ENCODE measurements at places on chromosomes 11 and 22.

DNA sequence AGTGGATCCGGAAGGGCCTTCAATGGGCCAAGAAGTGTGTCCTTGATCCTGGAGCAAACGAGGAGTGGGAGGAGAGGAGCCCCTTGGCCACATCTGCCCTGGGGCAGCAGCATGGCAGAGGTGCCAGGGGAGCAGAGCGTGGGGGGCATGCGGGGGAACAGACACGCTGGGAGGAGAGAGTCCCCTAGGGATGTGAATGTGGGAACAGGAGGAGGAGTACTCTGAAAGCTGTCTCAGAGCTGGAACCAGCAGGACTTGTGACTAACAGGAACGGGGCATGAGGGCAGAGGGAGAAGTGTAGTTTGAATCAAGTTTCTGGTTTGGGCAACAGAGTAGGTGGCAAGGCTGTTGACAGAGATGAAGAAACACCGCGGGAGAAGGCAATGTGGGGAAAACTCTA is 54.5 kb upstream of the SLC35C1 start:
- no peak for DNase-seq

DNA sequence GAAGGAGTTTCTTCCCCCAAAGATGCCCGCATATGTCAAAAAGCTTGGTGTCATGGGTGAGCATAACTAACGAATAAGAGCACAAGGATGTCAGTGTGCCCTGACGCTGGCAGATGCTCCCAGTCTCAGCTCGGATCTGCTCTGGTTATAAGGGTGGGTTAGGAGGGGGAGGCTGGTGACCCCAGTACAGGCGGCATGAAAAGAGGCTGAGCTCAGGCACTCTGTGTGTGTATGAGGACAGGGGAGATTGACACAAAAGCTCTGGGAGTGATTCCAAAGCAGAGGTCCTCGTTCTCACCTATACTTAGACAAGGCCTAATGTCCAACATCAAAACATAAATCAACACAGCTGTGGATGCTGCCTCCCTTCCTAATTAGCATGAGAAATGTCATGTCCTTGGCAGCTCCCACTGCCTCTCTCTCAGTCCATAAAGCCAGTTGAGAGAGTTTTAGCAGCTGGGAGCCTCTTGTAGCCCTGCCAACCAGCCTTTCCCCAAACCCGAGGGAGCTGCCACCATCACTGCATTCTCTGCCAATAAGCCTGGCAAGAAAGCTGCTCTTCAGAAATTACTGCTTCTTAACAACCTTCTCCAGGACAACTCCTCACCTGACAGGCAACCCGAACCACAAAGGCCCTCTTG is 59.8 kb downstream of the SC5D start:
- no peak for DNase-seq

GRCh38 chr22:31739795-31740201 is 10.1 kb downstream of the PRR14L start:
- no peak for DNase-seq

DNA sequence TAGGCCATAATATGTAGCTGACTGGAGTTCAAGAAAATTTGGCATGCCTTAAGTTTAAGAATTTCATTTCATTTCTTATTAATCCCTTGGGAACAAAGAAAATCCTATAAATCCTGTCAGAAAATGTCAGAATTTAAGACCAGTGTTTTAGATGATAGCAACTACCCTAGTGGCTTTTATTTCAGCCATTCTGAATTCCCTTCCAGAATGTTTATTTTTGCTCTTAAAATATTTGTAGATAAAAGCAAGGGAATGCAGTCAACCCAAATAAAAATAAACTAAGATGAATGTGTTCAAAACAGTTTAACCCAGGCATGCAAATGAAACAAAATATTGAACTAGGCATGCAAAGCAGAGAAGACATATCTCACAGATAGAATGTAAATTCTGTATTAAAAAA is 356.9 kb upstream of the LRRC4C start:
- no peak for DNase-seq

DNA sequence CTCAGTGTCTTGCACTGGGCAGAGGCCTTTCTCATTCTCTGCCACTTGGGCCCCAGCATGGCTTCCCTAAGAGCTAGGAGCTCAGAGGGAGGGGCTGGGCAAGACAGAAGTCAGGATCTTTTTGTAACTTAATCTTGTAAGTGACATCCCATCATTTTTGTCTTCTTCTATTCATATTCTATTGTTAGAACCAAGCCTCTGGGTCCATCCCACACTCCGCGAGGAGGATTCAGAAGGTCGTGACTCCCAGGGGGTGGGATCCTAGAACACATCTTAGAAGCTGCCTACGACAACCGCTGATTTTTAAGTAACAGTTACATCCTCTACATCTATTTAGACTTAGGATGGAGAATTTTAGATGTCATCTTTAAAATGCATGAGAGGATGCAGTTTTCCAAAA is 1.5 kb upstream of the IL17RA start:
- no peak for DNase-seq

DNA sequence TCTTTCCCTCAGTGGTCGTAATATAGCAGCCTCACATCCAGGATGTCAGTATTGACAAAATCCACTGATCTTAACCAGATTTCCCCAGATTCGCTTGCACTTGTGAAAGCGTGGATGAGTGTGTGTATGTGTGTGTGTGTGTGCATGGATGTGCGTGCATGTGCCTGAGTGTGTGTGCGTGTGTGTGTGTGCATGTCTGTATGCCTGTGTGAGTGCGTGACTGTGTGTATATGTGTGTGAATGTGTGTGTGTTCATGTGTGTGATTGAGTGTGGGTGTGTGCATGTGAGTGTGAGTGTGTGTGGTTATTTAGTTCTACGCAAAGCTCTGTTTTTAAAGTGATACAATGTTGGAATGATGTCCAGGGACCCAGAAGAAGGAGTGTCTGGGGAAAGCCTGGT is 723.2 kb downstream of the BRD1 start:
- no peak for DNase-seq

DNA sequence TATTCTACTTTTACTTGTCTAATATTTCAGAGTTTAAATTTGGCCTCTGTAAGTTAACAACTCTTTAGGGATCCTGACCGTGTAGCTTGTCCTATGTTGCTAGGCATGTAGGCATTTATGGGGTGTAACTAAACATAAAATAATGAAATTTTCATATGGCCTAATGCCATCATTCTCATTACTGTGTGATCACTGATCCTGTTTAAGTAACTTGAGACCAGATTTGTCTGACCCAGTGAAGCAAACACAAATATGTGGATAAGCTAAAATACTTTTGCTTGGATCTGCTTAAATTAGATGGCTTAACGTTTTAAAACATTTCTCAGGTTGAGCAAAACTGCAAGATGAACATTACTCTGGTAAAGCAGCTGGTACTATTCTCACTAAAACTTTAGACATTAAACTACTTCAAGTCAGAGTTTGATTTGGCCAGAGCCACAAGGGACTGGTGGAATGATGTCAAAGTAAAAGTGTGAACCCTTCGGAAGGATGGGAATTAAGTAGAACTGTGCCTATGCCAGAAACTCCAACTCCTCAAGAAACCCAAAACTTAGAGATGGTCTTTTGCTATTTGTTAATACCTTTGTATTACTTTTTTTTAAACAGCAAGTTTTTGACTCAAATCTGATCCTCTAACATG is 12.5 kb downstream of the QSER1 start:
- DNase-seq: no peak

- DNase-seq: no peak
These were observed 26.4 kb downstream of the IGLL5 start for GRCh38 chr22:22913989-22914388.

- DNase-seq: no peak
These were observed 17.1 kb upstream of the TPH1 start for GRCh38 chr11:18063125-18063524.

DNA sequence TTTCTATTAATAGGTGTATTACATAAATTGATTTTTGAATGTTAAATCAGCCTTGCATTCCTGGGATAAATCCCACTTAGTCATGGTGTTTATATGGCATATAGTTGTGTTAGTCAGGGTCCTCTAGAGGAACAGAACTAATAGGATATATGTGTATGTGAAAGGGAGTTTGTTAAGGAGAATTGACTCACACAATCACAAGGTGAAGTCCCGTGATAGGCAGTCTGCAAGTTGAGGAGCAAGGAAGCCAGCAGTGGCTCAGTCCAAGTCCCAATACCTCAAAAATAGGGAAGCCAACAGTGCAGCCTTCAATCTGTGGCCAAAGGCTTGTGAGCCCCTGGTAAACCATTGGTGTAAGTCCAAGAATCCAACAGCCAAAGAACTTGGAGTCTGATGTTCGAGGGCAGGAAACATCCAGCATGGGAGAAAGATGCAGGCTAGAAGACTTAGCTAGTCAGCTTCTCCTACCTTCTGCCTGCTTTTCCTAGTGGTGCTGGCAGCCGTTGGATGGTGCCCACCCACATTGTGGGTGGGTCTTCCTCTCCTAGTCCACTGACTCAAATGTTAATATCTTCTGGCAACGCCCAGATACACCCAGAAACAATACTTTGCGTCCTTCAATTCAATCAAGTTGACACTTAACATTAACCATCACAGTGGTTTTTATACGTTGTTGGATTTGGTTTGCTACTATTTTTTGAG is 12.9 kb downstream of the SFI1 start:
- no peak for DNase-seq

- no peak for DNase-seq
These were observed 63.2 kb upstream of the ARFGAP3 start for GRCh38 chr22:42920101-42920820.

GRCh38 chr11:74519710-74520109 is 26.2 kb upstream of the LIPT2 start:
- DNase-seq: no peak

GRCh38 chr22:46379066-46379930 is 43.8 kb downstream of the TRMU start:
- no peak for DNase-seq

GRCh38 chr22:48450188-48450825 is 1377.4 kb downstream of the BRD1 start:
- DNase-seq: no peak

- no peak for DNase-seq
These were observed 547.0 kb downstream of the TBC1D22A start for GRCh38 chr22:47309476-47309875.

GRCh38 chr22:37504964-37505363 is 14.3 kb downstream of the CARD10 start:
- DNase-seq: no peak

DNA sequence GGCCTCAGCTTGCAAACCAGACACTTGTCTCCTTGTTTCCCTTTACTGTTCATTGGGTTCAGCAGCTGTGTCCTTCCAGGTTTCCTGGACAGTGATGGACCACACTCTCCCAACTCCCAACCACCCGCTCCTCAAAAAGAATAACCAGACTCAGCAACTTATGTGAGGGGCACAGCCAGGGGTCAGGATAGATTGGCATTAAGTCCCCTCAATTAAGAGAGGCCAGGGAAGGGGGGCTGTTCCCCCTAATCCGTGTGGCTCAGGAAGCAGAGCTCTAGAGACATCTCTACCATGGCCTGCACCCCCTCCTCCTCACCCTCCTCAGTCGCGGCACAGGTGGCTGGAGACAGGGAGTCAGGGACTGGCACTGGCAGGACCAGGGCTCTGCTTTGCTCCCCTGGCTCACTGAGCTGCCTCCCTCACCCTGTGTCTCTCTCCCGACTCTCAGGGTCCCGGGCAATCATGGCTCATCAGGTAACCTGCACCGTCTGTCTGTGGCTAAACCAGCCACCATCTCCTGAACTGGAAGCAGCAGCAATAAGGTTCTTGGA is 111.7 kb downstream of the ZNF280B start:
- no peak for DNase-seq

Data from activated T-cell treated with anti-CD3 and anti-CD28 coated beads for 48 hours (primary cell).